ENCODE measurements at places on chromosomes 7 and 10.

- no peak for DNase-seq
Observed at GRCh38 chr10:78688901-78689583, 379.7 kb upstream of the ZMIZ1 start.

DNA sequence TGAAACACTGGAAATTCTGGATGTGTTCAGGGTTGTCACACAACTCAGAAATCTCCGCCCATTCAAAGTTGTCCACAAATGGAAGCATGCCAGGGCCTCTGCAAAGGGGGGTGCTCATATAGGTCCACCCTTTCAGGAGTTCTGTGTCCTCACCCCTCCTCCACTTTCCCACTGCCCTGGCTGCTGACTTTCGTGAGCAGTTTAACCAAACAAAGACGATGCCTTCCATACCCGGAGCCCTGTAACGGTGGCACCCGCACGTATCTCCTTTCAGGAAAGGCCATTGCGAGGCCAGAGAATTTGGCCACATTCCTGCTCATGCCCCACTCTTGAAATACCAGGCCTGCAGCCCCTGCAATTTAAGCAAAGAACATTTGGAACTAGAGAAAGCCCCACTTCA, 1.4 kb downstream of the CPXM2 start:
- DNase-seq = no peak

DNA sequence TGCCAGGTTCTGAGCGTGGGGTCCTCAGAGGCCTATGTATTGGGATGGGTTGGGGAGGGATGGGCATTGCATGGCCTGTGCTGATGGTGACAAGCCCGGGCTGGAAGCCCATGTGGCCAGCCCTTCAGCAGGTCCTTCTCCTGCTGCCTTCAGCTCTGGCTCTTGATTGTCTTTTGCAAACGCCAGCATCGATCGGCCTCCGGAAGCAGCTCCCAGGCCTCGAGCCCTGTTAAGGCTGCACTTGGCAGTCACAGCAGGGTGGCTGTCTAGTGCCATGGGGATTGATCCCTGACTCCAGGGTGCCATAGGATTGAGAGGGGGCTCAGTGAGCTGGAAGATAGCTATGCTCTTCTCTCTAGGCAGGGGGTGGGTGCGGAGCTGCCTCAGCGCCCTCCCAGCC, 51.4 kb downstream of the CDH23 start:
- DNase-seq = no peak

DNA sequence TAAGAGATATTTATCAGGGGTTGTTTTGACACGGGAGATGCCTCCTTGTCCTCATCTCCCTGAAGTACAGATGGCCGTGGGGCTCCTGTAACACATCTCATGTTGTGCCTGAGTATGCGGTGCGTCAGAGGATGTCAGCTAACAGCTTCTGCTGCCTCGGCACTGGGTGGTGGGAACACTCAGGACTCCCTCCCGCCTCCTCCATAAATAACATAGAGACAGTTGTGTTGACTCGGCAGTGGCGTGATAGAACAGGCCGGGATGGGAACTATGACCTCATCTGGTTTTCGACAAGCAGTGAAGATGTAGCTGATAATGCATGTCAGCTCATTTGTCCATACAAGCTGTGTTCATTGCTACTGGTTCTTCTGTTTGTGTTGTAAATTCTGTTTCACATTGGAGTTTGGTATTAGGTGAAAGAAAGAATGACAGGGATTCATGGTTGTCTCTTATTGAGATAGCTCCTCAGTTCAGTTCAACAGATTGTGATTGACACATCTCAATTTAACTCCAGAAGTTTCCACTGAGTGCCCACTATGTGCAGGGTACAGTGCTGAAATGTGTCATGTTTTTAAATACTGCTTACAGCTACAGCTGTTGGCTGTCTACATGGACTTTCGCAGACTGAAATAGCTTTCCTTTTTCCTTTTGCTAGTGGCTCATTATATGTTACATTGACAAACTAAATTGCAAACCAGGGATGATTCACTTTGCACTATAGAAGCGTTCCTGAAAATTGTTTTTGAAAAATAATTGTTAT, 87.4 kb downstream of the CHN2 start:
- no peak for DNase-seq

DNA sequence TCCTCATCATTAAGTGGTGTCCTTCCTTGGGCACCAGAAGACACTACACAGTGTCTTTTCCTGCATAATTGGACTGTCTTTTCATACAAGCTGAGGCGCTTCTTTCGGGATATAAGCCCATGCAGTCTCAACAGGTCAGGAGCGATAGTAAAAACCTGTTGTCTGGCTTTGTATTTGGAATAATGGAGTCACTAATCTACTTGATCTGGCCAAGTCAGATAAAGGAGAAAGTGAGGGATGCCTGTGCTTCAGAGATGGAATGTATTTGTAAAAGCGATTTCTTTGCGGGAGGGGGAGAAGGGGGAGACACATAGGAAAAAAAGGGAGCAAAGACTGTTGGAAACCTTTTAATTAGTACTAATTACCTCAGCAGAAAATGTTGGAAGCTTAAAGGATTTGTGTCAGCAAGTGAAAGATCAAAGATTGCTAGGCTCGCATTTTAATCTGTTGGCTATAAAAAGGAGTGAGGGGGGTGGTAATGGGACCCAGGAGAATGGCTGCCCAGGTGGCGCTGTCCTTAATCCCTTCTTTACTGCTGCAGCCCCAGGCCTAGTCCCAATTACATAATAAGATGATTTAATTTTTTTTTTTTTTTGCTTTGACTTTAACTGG, 581.4 kb downstream of the LRMDA start:
- DNase-seq = no peak

DNA sequence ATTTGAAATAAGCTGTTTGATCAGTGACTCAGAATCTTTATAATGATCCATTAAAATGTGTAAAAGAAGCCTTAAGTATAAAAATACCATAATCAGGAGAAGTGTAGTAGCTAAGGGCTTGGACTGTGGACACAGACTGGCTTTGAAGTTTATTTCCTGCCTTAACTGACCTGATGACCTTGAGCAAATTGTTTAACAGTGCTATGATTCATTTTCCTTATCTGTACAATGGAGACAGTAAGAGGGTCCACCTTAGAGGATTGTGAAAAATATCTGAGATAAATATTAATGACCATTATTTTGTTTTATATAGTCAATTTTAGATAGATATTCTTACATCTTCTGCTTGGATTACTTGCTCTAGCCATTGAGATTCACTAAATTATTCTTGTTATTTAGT, 13.3 kb upstream of the RPA3 start:
- DNase-seq = no peak

- no peak for DNase-seq
Observed at GRCh38 chr10:13416760-13417159, 68.7 kb upstream of the SEPHS1 start.

DNA sequence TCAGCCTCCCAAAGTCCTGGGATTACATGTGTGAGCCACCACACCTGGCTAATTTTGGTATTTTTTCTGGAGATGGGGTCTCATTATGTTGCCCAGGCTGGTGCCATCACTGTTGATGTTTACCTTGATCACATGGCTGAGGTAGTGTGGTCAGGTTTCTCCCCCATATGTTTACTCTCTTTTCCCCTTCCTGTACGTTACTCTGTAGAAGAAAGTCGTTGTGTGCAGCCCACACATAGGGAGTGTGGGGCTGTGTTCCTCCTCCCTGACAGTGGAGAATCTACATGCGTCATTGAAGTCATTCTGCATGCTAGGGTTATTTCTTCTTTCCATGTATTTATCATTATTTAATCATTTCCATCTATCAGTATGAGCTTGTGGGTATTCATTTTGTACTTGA, 16.3 kb upstream of the ORAI2 start:
- no peak for DNase-seq

- DNase-seq = no peak
Observed at GRCh38 chr7:30278376-30278775, 6.0 kb upstream of the ZNRF2 start.

GRCh38 chr7:36116347-36117202, 36.5 kb upstream of the EEPD1 start:
- no peak for DNase-seq

GRCh38 chr10:68087685-68088401, 12.8 kb upstream of the HERC4 start:
- DNase-seq = no peak
